ENCODE measurements at places on chromosomes 1 and 21.

DNA sequence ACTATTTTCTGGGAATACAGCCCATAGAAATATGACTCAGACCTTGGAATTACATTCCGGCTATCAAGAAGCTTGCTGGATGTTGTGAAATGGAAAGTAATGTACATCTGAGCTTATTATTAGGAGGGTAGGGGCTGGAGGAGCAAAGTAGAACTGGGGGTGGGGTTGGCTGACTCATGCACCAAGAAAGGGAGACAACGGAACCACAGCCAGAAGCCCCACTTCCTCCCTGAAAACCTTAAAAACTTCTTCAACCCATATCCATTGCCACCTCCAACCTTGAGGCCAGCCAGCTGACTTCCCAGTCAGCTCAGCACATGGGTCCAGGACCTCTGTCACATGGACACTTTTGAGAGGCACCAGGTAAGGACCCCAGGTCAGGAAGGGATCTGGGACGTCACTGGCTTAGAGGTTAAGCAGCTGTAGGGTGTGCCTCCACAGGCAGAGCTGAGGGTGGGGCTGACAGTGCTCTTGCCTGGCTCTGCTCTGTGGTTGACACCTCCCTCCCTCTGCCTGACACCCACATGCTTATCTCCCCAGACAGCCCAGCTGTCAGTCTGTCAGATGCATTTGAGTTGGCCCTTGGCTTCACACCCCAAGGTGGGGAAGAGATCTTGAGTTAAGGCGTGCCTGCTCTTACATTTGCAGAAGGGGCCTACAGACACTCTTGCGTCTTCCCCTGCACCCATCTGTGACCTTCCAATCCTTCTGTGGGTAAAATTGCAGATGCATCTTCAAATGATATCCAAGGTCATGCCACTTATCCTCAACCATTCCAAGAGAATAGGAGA, 5.7 kb upstream of the ZNF683 start:
- DNase-seq: peak; percentile 91

- no peak for DNase-seq
Measured at GRCh38 chr1:116372191-116372590, 853 bp upstream of the ATP1A1 start.

DNA sequence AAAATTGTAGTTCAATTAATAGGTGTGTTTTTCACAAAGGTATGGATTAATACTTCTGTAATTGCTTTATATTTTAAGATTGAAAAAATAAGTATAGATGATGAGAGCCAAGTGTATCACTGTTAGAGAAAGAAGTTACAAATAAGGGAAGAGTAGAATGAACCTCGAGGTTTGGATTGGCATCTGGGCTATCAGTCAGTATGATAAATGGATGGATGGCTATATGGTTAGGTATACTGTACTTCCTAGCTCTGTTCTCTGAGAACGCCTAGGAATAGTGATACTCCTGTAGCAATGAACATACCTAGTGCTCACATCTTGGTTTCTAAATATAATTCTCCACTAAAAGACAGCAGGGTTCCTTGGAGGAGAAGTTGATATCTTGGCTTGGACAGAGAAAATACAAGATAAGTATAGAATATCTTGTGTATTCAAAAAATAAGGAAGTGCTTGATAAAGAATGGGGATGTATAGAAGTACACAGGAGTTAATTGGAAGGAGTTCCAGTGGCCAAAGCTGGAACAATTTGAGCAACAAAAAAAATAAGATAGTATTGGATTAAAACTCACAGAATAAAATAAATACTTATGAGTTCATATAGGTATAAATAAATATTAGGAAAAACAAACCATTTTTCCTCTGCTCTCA, 12.4 kb downstream of the IPO9 start:
- DNase-seq: no peak

- no peak for DNase-seq
Measured at GRCh38 chr1:112687361-112687760, 12.9 kb downstream of the MOV10 start.

DNA sequence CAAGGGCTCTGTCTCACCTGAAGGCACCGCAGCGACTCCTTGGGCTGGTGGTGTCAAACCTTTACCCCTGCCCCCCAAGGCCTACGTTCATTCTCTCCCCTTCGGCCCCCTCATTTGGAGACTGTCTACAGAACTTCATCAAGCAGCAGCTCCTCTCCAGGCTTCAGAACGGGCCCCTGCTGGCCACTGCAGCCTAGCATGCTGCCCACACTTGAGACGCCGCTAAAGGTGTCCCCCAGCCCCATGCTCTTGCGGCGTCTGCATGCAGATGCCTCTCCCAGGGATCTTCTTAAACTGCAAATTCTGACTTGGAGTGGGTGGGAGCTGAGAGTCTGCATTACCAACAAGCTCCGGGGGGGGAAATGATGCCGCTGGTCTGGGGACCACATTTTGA, 104.2 kb downstream of the PRDM2 start:
- no peak for DNase-seq

DNA sequence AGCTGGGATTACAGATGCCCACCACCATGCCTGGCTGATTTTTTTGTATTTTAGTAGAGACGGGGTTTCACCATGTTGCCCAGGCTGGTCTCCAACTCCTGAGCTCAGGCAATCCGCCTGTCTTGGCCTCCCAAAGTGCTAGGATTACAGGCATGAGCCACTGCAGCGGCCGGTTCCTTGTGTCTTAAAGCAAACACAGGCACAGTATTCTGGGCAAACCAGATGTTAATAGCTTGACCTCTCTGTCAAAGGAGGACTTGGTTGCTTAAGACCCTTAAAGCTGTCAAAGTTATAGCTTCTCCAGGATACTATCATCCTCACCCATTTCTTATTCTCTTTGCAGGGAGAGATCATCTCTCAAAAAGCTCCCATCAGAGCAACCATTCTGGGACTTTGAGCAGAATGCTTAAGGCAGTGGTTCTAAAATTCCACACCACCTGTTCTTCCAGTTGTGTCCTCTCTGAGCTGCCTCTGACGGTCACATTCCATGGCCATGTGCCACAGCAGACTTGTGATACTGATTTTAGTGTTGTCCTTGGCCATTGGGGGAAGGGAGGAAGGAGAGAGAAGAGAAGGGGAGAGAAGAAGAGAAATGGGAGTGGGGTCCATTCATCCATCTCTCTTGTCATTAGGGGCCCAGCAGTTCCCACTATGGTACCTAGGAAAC, 81.8 kb downstream of the PBX1 start:
- no peak for DNase-seq

- DNase-seq: no peak
Measured at GRCh38 chr1:224081604-224082003, 32.3 kb upstream of the FBXO28 start.

- DNase-seq: no peak
Measured at GRCh38 chr1:166907763-166908162, 31.7 kb upstream of the TADA1 start.

GRCh38 chr21:39062196-39062595, 121.1 kb downstream of the PSMG1 start:
- no peak for DNase-seq

Measured in CD4-positive, alpha-beta T cell treated with Interleukin-2 at 100 ng/mL for 4 hours (primary cell).